Neural crest cell (in vitro differentiated cells): ENCODE measurements at places on chromosomes 4 and X. TPM values are rescaled to one million over a fixed set of nuclear protein-coding genes. Genes with fewer than 3 reads are reported as not detected.

The SPANXN4 gene
- not detected in 2 replicates for total RNA-seq

The CRMP1 gene
- total RNA-seq: 245 and 251 TPM in 2 replicates

- DNase-seq: no peak
Observed at GRCh38 chrX:45009371-45010000, 136.5 kb downstream of the KDM6A start.

DNA sequence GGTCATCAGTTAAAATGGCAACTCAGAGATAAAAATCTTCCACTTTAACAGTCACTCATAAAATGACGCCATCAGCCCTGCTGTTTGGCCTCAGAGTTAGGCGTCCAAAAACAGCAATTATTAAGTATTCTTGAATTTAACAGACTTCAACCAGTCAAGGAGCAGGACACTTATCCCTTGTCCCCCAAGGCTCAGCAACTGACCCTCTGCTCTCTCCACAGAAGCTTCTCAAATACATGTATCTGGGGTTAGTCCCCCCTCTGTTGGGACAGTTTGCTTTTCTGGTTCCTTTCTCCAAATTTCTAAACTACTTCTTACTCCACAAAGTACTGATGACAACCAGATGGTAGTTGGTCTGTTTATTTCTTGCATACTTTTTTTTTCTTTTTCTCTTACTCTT, 54.4 kb downstream of the SOD3 start:
- DNase-seq: no peak

The TLL1 gene
- 1.7 and 2.2 TPM in 2 replicates for total RNA-seq

GRCh38 chrX:122565952-122566351, 618.1 kb upstream of the GRIA3 start:
- no peak for DNase-seq

GRCh38 chrX:40444798-40445496, 135.8 kb upstream of the ATP6AP2 start:
- DNase-seq: peak; percentile 14

GRCh38 chr4:100188829-100189228, 1.4 kb downstream of the DDIT4L start:
- DNase-seq: no peak

- DNase-seq: no peak
Observed at GRCh38 chr4:149845743-149846142, 30.1 kb upstream of the IQCM start.

The INTU gene
- total RNA-seq: 18.5 and 19.4 TPM in 2 replicates

DNA sequence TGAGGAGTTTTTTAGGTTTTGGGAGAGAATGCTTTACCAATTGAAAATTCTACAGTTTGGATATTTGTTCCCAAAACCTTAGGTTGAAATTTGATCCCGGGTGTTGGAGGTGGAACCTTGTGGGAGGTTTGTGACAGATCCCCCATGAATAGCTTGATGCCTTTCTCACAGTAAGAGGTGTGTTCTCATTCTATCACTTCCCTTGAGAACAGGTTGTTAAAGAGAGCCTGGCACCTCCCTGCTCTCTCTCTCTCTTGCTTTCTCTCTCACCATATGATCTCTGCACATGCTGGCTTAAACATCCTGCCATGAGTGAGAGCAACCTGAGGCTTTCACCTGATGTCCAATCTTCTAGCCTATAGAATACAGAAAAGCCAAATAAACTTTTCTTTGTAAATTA, 1475.5 kb upstream of the AGA start:
- no peak for DNase-seq

GRCh38 chr4:88240297-88240714, 44.1 kb downstream of the PPM1K start:
- DNase-seq: no peak

The PRDM8 gene
- 2.6 and 2.9 TPM in 2 replicates for total RNA-seq

DNA sequence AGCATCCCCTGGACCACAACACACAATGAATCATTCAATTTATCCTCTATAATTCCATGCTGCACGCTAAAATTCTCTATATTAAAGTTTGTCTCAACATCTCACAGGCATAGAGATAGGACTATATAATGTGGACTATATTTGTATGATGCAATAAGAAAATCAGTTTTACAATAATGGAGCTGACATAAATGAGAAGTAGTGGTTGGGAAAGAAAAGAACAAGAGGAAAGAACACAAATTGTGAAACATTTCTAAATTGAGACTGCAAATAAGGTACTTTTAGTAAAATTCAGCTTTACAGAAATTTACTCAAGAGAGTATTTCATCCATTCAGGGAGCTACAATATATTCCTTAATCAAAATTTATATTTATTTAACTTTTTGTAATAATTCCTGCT, 120.4 kb downstream of the ARAP2 start:
- no peak for DNase-seq

DNA sequence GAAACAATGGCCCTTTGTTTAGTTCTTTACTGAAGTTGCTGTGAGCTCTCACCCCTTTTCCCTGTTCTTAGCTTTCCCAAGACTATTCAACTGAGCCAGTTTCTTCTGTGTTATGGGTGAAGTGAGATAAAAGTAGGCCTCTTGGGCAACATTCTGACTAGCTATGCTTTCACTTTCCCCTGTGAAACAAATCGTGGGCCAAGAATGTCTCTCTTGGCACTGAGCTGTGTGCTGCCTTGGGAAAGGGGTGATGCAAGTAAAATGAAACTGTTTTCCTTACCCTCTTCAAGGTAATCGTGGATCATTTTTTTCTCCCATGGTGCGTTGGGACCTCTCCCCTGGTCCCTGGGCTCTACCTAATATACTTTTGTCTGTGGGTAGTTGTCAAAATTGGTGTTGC, 653.9 kb upstream of the MAGEB2 start:
- DNase-seq: no peak

The MAGEA9B gene
- not detected in 2 replicates for total RNA-seq

DNA sequence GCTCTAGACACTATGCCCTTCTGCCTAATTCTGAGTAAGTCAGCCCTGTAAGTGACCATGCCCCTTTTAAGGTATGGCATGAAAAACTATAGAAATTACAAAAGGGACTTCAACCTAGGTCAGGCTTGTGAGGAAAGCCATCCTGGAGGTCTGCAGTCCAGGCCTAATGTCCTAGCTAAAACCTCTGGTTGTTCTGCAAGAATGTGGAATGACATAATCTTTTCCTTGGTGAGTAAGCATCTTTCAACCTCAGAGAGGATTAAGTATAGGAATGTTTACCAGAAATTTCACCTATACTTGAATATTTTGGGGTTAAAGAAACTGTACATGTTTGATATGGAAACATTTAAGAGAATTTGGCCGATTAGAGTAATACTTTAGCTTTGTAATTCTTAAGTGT, 23.8 kb upstream of the HPSE start:
- DNase-seq: no peak

GRCh38 chrX:3697220-3697684, 16.2 kb downstream of the PRKX start:
- no peak for DNase-seq

- DNase-seq: no peak
Observed at GRCh38 chrX:10509397-10509796, 111.0 kb downstream of the MID1 start.

- no peak for DNase-seq
Observed at GRCh38 chrX:9221781-9222180, 187.9 kb upstream of the FAM9B start.

GRCh38 chrX:125132274-125132673, 187.4 kb upstream of the TEX13C start:
- DNase-seq: no peak

DNA sequence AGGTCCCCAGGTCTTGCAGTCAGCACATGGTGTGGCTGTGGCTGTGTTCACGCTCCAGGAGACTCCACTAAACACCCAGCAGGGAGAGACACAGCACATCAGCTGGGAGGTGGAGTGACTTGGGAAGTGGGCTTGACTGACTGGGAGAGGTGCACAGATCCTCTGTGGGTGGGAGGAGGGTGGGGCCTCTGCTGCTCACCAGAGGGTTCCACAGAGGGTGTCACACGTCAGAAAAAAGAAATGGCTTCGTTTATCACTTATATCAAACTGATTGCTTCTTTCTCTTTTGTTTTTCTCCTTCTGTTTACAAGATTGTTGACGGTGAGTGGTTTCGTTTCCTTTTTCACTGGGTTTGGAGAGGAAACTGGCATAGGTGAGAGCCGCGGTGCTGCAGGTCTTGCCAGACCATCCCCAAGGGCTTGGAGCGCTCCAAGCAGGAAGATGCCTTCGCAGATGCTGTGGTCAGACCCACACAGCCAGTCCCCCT, 24.8 kb upstream of the FAM193A start:
- no peak for DNase-seq

- DNase-seq: no peak
Observed at GRCh38 chr4:8909548-8909947, 37.9 kb upstream of the HMX1 start.

DNA sequence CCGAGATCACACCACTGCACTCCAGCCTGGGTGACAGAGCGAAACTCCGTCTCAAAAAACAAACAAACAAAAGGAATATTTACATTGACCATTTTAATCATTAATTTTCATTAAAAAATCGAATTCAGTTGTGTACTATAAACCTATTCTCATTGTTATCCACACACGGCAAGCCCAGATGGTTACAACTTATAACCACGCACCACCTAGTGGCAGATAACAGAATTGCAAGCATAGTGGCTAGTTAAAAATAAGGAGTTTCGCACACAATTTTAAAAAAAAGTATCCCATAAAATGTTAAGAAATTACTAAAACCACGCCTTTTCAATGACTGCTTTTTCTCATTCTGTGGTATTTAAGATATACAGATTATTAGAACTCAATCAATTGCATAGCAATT, 25.4 kb downstream of the MBNL3 start:
- DNase-seq: no peak

DNA sequence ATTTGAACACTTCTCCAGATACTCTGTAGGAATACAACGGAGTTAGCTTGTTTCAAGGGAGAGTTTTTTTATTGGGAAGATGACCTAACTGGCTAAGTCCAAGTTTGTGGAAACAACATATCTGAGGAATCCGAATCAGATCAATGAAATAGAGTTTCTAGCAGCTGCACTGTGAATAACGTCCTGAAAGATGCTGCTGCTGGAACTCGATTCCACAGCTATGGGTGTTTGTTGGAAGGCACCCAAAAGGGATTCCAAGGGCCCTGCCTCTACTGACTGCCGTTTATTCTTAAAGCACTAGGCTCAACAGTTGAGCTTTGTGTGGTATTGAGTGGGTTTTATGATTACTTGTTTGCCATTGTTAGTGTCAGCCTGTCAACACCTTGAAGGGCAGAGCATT, 6.6 kb upstream of the GBA3 start:
- DNase-seq: no peak

DNA sequence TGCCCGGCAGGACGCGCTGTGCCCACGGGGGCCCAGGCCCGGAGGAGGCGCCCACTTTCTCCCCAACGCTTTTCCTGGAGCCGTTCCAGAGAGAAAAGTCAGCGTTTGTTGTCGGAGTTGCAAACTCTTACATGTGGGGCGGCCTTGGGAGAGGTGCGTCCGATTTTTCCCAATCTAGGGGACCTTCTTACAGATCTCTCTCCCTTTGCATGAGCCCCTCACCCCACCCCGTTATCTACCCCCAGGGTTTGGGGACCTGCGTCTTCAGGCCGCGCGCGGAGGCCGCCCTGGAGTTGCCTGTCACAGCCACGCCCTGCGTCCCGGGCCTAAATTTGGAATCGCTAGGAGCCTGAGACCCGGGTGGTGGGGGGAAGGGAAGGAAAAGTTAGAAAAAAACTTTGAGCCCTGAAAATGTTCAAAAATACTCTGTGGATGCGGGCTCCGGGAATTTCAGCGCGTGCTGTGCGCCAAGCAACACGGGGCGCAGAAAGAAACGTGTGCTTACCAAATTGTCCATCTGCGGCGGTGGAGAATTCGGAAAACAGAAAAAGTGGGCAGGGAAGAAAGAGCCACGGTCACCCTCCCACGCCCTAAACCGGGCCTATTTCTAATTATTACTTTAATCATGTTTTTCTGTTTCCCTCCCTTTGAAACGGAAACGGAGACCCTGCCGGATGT, 587 bp downstream of the CD99 start:
- DNase-seq: peak; percentile 32

The GPR82 gene
- not detected in 2 replicates for total RNA-seq

- no peak for DNase-seq
Observed at GRCh38 chrX:149230689-149231088, 274.4 kb downstream of the IDS start.

- DNase-seq: no peak
Observed at GRCh38 chr4:140807491-140808252, 51.5 kb upstream of the TBC1D9 start.

The TSPAN7 gene
- 9.1 and 9.7 TPM in 2 replicates for total RNA-seq

GRCh38 chr4:140297221-140297570, 76.2 kb upstream of the SCOC start:
- no peak for DNase-seq

The INPP4B gene
- 7.0 and 7.3 TPM in 2 replicates for total RNA-seq

DNA sequence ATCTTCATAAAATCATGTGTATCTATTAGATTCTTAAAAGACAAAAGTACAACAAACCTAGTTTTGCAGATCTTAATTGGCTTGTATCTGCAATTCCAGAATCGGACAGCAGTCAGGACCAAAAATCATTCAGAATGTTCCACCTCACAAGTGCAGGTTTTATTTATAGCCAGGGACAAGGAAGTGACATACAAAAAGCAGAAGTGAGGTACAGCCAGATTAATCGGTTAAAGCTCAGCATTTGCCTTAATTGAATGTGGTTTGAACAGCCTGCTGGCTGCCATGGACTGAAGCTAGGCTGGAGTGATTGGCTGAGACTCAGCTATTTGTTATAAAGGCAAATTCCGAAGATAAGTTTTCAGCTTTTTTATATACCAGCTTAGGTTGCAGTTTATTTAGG, 932.6 kb downstream of the C4orf33 start:
- no peak for DNase-seq

DNA sequence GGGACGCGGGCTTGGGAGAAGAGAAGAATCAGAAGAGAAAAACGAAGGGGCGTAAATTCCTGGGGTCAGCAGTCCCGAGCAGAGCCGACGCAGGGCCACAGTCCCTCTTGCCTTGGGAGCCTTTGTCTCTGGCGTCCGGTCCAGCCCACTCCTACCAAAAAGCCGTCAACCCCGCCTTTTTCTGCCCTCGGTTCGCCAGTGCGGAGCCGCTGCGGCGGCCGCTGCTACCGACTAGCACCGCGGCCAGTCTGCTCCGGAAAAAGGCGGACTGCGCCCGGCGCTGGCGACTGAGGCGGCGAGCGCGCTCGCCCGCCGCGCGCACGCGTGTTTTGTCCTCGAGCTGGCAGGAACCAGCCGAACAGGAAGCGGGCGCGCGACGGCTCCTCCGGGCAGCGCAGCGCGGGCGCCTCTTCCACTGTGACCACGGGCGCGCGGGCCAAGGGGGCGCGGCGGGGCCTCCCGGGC, 502 bp downstream of the HNRNPDL start:
- no peak for DNase-seq

- no peak for DNase-seq
Observed at GRCh38 chr4:37639551-37640285, 46.5 kb downstream of the RELL1 start.

The OTC gene
- 0.14 TPM in 1 of 2 replicates, not detected in the other for total RNA-seq

The CYLC1 gene
- total RNA-seq: not detected in 2 replicates

The TGIF2LX gene
- total RNA-seq: not detected in 2 replicates

DNA sequence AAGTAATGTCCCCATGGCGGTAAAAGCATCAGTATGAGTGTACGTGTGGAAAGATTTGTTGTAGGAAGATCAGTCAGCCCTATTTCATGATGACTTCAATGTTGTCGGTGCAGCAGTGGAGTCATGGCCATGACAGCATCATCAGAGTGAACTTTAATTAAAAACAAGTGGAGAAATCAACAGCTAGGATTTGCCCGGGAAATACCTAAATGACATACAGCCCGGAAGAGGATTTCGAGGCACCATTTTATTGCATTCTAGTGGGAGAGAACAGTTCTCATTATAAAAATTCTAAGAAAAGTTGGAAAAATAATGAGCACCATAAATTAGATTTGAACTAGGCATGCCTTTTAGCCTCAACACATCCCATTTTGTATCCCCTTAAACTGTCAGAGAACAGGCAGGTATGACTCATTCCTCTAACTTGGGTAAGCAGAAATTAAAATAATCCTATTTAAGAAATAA, 170.1 kb downstream of the SHROOM3 start:
- DNase-seq: no peak
